ENCODE measurements at places on chromosomes 2 and 18. TPM values are rescaled to one million over a fixed set of nuclear protein-coding genes. Genes with fewer than 3 reads are reported as not detected.

Gene CYP1B1
- 6.5 TPM for total RNA-seq

Gene INHBB
- total RNA-seq: under 0.01 TPM

Gene INPP1
- 14.2 TPM for total RNA-seq

Gene NEDD4L
- 11.0 TPM for total RNA-seq

Gene SRD5A2
- not detected for total RNA-seq
